Activated CD8-positive, alpha-beta T cell treated with anti-CD3 and anti-CD28 coated beads, Interleukin-2, amount 10 ng/mL, durations not matched to agents 7 days and 5 days (primary cell): ENCODE measurements at places on chromosomes 2 and 18. TPM values are rescaled to one million over a fixed set of nuclear protein-coding genes. Genes with fewer than 3 reads are reported as not detected.

GRCh38 chr2:215619022-215619958 lies 183.4 kb upstream of the FN1 start:
- no peak overlapping the region for H3K27ac ChIP-seq
- H3K4me1 ChIP-seq: peaks cover 5% of the 10 kb centered on the region

DNA sequence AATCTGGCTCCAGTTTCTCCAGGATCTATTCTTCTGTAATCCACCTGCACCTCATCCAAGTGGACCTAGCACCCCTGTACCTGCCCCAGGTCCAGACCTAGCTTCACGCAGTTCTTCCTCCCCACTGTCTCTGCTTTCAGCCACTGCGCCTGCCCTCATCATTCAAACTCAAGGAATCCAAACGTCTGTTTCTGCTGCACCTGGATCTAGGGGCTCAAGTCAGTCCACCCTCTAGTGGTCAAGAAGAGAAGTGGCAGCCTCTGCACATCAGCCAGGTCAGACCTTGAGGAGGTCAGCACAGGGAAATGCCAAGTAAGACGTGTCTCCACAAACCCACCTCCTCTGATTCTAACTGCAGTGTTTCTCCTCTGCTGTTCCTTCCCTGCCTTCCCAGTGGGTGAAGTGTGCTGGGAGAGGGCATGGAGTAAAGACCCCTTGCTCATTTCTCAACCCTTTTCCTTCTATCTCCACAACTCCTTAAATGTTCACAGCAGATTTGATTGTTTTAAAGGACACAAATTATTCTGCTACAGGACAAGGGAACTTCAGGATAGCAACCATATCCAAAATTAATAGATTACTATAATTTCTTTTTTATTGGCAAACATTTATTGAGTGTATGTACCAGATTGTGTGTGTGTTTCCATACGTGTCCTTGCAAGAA lies 8.6 kb upstream of the RNF152 start:
- peaks cover 29% of the 10 kb centered on the region for H3K27me3 ChIP-seq
- H3K36me3 ChIP-seq: no peaks in the 10 kb centered on the region
- H3K4me1 ChIP-seq: no peaks in the 10 kb centered on the region
- H3K27ac ChIP-seq: no peak overlapping the region
- no peak overlapping the region for H3K4me3 ChIP-seq

DNA sequence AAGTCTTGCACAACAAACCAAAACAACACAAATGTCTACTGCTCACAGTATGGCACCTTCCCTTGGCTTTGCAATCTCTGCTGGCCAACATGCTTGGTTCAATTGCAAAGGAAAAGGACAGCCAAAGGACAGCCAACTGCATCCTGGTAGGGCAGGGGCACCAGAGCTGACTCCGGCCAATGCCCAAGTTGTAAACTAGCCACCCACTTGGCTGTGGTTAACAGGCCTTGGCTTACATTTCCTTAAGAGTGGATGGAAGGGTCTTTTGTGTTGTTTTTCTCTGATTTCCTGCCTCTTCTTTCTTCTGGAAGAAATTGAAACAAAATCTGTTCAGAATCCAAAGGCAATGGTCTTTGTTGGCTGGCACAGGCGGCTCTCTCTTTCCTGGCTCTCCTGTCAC lies 119.1 kb upstream of the TRIB2 start:
- no peak overlapping the region for H3K27ac ChIP-seq
- no peaks in the 10 kb centered on the region for H3K27me3 ChIP-seq
- H3K4me3 ChIP-seq: no peak overlapping the region
- DNase-seq: no peak
- H3K4me1 ChIP-seq: no peaks in the 10 kb centered on the region
- no peaks in the 10 kb centered on the region for H3K36me3 ChIP-seq

GRCh38 chr2:158779621-158780020 lies 15.5 kb upstream of the DAPL1 start:
- DNase-seq: no peak
- no peaks in the 10 kb centered on the region for H3K4me1 ChIP-seq
- no peak overlapping the region for H3K4me3 ChIP-seq
- H3K27me3 ChIP-seq: peaks cover 4% of the 10 kb centered on the region
- H3K27ac ChIP-seq: no peak overlapping the region

Gene POTEI
- not detected for total RNA-seq

Gene MARCO
- not detected for total RNA-seq

DNA sequence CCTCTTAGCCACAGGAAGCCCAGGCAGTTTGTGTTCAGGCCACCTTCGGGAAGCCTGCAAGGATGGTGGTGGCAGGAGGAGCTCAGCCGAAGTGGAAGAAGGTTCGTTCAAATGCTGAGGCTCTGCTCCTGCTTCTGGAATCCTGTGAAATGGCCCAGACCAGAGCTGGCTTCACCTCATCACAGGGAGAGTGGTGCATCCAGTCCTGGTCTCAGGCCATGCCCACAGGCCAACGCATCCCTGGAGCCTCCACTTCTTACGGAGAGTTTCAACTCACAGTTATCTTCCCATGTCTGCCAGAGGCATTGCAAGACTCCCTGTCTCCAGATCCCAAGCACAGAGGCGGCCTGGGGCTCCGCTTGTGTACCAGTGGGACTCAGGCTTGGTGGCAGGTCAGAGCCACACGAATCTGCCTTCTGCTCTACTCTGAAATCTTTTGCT lies 82.3 kb downstream of the NDUFA10 start:
- H3K36me3 ChIP-seq: no peaks in the 10 kb centered on the region
- no peaks in the 10 kb centered on the region for H3K27me3 ChIP-seq
- no peak for DNase-seq
- no peak overlapping the region for H3K4me3 ChIP-seq
- no peak overlapping the region for H3K27ac ChIP-seq
- peaks cover 13% of the 10 kb centered on the region for H3K4me1 ChIP-seq

DNA sequence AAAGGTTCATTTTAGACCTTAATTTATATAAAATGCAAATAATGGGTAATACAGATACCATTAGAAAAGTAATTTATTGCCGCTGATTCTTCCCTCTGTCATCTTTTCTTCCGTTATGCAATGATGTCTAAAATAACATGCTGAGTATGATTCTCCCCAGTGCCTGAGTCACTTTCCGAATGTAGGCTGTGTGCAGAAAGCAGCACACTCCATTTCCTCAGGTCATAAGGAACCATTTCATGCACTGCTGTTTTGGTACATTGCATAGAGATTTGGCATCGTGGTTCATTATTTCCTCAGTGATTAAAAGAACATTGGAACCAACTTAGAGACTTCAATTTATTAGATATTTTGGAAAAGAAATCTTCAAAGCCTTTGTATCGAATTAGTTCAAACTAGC lies 173.5 kb downstream of the CDH2 start:
- H3K36me3 ChIP-seq: no peaks in the 10 kb centered on the region
- H3K27ac ChIP-seq: no peak overlapping the region
- H3K4me3 ChIP-seq: no peak overlapping the region
- no peak for DNase-seq

DNA sequence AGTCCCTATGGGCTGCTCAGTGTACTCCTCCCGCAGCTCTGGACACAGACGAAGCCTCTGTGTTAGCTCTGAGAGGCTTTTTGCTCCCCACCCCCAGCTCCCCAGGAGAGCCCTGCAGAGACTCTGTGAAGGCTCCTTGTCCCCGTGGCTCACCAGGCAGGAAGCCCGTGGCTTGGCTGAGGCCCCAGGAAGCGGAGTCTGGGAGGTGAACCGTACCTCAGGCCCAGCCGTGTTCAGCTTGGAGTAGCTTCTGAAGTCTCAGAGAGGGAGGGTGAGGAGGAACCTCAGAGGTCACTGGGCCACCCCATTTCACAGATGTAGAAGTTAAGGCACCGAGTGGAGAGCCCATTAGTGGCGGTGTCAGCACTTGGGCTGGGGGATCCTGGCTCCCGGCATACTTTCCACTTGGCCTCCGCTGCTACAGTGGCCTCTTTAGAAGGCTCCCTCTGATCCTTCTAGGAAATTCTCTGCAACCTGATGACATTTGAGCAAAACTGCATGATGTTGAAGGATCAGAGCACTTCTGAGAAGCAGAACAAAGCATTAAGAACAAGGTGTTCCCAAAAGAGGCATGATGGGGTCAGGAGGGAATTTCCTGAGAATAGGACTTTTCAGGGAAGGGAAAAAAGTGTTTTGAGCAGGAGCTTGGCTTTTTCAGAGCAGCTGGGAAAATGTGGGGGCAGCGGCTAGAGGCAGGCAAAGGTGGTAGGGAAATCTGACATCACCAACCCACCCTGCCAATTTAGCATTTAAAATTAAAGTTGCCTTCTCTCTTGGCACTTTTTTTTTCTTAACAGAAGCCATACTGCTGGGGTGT lies 79.1 kb downstream of the MCFD2 start:
- no peaks in the 10 kb centered on the region for H3K36me3 ChIP-seq
- peaks cover 8% of the 10 kb centered on the region for H3K4me1 ChIP-seq
- DNase-seq: no peak
- peaks cover 10% of the 10 kb centered on the region for H3K27me3 ChIP-seq
- H3K27ac ChIP-seq: no peak overlapping the region

DNA sequence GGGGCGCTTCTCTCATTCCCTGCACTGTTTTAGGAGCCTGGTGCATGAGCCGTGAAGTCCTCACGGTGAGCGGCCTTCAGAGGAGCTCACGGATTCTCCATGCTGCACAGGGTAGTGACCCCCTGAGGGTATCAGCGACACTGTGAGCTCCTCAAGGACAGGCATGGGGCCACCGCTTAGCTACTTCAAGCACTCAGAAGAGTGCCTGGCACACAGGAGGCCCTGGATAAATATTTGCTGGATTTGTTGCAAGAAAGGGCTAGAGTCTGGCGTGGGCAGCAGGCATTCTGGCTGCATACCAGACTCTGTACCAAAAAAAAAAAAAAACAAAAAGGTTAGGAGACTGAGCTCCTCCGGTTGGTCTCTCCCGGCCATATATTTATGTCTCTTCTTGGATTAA lies 5.7 kb upstream of the MBP start:
- DNase-seq: no peak
- H3K4me1 ChIP-seq: peaks cover 46% of the 10 kb centered on the region
- no peaks in the 10 kb centered on the region for H3K27me3 ChIP-seq
- no peak overlapping the region for H3K4me3 ChIP-seq
- H3K27ac ChIP-seq: no peak overlapping the region

- no peaks in the 10 kb centered on the region for H3K36me3 ChIP-seq
- no peaks in the 10 kb centered on the region for H3K4me1 ChIP-seq
- H3K27ac ChIP-seq: no peak overlapping the region
- no peak for DNase-seq
These were observed 751.3 kb downstream of the SOCS6 start for GRCh38 chr18:71040161-71040560.

Gene FLACC1
- 2.8 TPM for total RNA-seq

DNA sequence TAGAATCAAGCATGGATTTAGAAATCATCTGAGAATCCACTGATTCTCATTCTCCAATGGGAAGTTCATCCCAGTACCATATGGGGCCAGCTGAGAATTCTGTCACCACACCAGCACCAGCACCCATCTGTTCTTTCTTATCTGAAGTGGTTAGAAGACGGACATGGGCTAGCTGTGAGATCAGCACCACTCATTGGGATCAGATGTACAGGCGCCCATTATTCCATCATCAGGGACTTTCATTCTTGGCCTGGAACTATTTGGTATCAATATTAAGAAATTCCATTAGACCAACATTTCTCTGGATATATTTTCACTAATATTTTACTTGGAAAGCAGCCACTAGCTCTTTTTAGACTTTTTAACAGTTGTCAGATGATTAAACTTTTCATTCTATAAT lies 185.9 kb upstream of the LINC00305 start:
- no peak for DNase-seq
- no peak overlapping the region for H3K27ac ChIP-seq
- no peak overlapping the region for H3K4me3 ChIP-seq
- no peaks in the 10 kb centered on the region for H3K27me3 ChIP-seq

Gene RFX8
- total RNA-seq: 2.2 TPM

- no peak for DNase-seq
- no peak overlapping the region for H3K27ac ChIP-seq
- H3K4me3 ChIP-seq: no peak overlapping the region
These were observed 362.2 kb downstream of the RAD51AP2 start for GRCh38 chr2:17156086-17156485.

GRCh38 chr2:226514895-226515294 lies 284.7 kb downstream of the IRS1 start:
- no peaks in the 10 kb centered on the region for H3K4me1 ChIP-seq
- no peak overlapping the region for H3K4me3 ChIP-seq
- no peak overlapping the region for H3K27ac ChIP-seq
- no peak for DNase-seq
- H3K27me3 ChIP-seq: no peaks in the 10 kb centered on the region

Gene MAP3K19
- total RNA-seq: not detected

Gene GPAT2
- total RNA-seq: 4.3 TPM

Gene SLC11A1
- total RNA-seq: 0.29 TPM

Gene EGR4
- not detected for total RNA-seq

DNA sequence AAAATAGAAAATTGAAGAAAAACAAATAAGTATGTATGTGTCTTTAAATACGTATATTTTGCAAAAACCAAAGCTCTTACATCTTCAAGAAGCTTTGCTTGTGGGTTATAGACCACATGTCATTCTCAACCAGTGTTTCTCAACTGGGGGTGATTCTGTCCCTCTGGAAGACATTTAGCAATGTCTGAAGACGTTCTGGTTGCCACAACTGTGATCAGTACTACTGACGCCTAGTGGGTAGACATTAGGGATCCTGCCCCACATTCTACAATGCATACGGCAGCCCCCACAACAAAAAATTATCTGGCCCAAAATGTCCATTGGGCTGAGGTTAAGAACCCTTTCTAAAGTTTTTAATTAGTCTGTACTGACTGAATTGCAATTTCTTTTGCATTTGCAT lies 48.4 kb downstream of the UNC50 start:
- DNase-seq: peak; percentile 69
- peaks cover 86% of the 10 kb centered on the region for H3K4me1 ChIP-seq
- peak overlapping the region; percentile 87 for H3K27ac ChIP-seq
- no peaks in the 10 kb centered on the region for H3K27me3 ChIP-seq

Gene FKBP1B
- 3.4 TPM for total RNA-seq

DNA sequence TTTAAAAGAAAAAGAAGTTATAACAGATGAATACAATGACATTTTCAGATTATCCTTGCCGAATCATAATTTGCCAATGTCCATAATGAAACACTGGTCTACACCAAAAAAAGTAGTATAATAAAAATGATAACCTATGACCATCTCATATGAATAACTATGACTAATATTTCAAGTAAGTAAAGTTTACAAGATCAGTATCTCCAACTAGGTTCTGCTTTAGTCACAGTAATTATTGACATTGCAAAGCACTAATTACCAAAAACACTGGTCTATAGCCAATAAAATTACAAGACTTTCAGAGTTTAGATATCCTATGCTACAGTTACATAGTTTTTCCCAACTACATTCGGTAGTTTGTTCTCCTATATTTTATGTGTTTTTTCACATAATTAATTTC lies 136.7 kb downstream of the MEMO1 start:
- H3K27me3 ChIP-seq: no peaks in the 10 kb centered on the region
- H3K4me3 ChIP-seq: no peak overlapping the region
- no peak overlapping the region for H3K27ac ChIP-seq
- no peaks in the 10 kb centered on the region for H3K4me1 ChIP-seq
- peaks cover 7% of the 10 kb centered on the region for H3K36me3 ChIP-seq
- DNase-seq: no peak

DNA sequence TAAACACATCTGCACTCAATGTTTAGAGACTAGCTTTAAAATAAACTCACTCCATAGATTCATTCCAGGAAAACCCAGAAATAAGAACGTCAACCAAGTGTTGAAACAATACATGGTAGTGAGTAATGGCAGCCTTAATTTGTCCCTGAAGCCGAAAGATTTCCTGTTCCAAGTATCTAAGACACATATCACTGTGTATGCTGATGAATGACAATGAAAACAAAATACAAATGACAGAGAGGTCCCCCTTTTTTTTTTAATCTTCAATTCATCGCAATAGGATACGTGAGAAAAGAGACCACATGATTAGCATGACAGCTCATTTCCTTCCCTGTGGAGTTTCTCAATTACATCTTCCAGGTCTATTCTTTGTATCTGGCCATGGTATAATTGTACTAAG lies 160.5 kb upstream of the STK17B start:
- H3K4me3 ChIP-seq: no peak overlapping the region
- no peak overlapping the region for H3K27ac ChIP-seq
- peaks cover 7% of the 10 kb centered on the region for H3K4me1 ChIP-seq

Gene ANTXR1
- 0.05 TPM for total RNA-seq
